ENCODE measurements at places on chromosomes 5 and 9. TPM values are rescaled to one million over a fixed set of nuclear protein-coding genes. Genes with fewer than 3 reads are reported as not detected.
A peak's percentile ranks its signal among the peaks of the same experiment; 100 is the strongest.

- no peaks in the 10 kb centered on the region for H3K4me1 ChIP-seq
- H3K4me3 ChIP-seq, result no peak overlapping the region
- no peak overlapping the region for H3K27ac ChIP-seq
- DNase-seq, result no peak
- H3K36me3 ChIP-seq, result no peaks in the 10 kb centered on the region
Observed at GRCh38 chr5:1943481-1943880, 60.8 kb upstream of the IRX4 start.

GRCh38 chr5:147188200-147189108, 46.4 kb upstream of the STK32A start:
- no peaks in the 10 kb centered on the region for H3K27me3 ChIP-seq
- no peak overlapping the region for H3K4me3 ChIP-seq
- H3K36me3 ChIP-seq, result no peaks in the 10 kb centered on the region
- H3K4me1 ChIP-seq, result no peaks in the 10 kb centered on the region

DNA sequence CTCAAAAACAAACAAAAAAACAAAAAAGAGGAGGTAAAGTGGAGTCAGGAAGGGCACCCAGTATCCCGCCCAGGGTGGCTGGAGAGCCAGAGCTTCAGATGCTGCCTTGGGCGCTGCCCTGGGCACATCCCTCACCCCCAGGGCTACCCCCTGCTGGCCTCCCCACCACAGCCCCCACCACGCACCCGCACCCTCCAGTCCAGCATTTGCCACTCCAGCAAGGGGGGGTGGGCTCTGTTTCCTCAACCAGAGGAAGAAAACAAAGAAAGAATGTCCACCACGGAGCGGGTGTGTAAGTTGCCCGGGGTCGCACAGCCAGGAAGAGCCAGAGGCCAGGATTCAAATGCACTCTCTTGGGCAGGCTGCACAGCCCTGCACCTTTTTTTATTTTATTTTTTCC, 86.1 kb downstream of the NTNG2 start:
- H3K27me3 ChIP-seq, result no peaks in the 10 kb centered on the region
- peaks cover 5% of the 10 kb centered on the region for H3K4me1 ChIP-seq
- no peak overlapping the region for H3K4me3 ChIP-seq
- no peak for DNase-seq

DNA sequence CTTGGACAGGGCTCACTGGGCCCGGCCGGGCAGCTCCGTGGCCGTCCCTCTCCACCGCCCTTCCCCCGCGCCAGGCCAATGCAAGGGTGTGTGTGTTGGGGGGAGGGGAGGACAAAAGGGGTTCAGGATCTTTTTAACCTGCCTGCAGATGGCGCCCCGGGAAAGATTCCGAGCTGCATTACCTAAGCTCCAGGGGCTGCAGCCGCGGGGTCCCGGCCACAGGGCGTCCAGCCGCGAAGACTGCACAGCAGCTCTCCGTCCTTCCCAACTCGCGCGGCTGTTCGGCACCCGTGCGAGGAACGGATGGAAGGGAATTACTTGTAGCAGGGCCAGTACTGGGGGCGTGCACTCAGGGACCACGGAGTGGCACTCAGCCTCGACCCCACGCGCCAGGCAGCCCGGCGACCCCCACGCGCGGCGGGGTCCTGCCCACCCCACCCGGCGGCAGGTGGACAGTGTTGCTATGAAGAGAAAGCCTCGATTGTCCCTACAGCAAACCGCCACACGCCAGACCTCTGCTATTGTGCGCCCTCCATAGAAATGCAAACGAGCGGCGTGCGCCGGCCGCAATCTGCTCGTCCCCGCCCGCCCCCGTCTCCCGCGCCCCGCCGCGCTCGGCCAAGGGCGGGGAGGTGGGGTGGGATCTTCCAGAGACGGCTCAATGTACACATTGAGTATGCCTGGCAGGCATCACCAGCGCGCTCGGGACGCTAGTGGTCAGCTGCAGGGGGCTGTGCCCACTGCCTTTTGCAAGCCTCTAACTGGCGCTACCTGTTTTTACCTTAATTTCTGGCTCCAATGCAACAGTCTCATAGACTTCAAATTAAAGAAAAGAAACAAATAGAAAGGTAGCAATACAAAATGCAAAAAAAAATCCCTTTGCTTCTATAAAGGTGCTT, 796 bp upstream of the GADD45G start:
- peak overlapping the region; percentile 98 for H3K27ac ChIP-seq
- no peaks in the 10 kb centered on the region for H3K27me3 ChIP-seq
- DNase-seq, result peak; percentile 88
- H3K36me3 ChIP-seq, result no peaks in the 10 kb centered on the region
- H3K4me3 ChIP-seq, result peak overlapping the region; percentile 60
- peaks cover 41% of the 10 kb centered on the region for H3K4me1 ChIP-seq

- no peaks in the 10 kb centered on the region for H3K4me1 ChIP-seq
- no peaks in the 10 kb centered on the region for H3K27me3 ChIP-seq
- no peak overlapping the region for H3K27ac ChIP-seq
- H3K36me3 ChIP-seq, result no peaks in the 10 kb centered on the region
- DNase-seq, result no peak
- H3K4me3 ChIP-seq, result no peak overlapping the region
Observed at GRCh38 chr9:7811677-7812076, 12.1 kb upstream of the DMAC1 start.

DNA sequence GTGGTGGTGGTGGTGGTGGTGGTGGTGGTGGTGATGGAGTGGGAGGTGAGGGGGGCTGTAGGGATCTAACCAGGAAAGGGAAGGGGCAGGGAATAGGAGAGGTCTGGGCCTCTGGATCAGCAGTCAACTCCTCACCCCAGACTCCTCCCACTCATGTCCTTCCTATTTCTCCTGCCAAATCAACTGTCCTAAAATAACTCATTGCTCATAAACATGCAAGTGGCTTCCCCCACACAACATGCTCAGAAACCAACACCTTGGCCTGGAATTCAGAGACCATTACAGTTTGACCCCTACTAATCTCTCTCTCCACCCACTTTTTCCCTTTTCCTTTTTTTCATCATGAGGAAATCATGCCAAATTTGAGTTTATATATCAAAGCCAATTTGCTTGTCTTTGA, 8.4 kb upstream of the FSD1L start:
- DNase-seq, result no peak
- no peak overlapping the region for H3K4me3 ChIP-seq
- H3K36me3 ChIP-seq, result no peaks in the 10 kb centered on the region
- no peaks in the 10 kb centered on the region for H3K27me3 ChIP-seq
- no peaks in the 10 kb centered on the region for H3K4me1 ChIP-seq

- DNase-seq, result no peak
- H3K27me3 ChIP-seq, result no peaks in the 10 kb centered on the region
- no peak overlapping the region for H3K27ac ChIP-seq
- H3K4me1 ChIP-seq, result no peaks in the 10 kb centered on the region
- H3K36me3 ChIP-seq, result no peaks in the 10 kb centered on the region
- H3K4me3 ChIP-seq, result no peak overlapping the region
Observed at GRCh38 chr5:94796586-94796985, 178.1 kb downstream of the SLF1 start.

GRCh38 chr5:149172709-149173505, 31.6 kb downstream of the ABLIM3 start:
- H3K27ac ChIP-seq, result peak overlapping the region; percentile 10
- H3K4me3 ChIP-seq, result no peak overlapping the region
- DNase-seq, result no peak
- H3K27me3 ChIP-seq, result no peaks in the 10 kb centered on the region
- no peaks in the 10 kb centered on the region for H3K4me1 ChIP-seq
- no peaks in the 10 kb centered on the region for H3K36me3 ChIP-seq

DNA sequence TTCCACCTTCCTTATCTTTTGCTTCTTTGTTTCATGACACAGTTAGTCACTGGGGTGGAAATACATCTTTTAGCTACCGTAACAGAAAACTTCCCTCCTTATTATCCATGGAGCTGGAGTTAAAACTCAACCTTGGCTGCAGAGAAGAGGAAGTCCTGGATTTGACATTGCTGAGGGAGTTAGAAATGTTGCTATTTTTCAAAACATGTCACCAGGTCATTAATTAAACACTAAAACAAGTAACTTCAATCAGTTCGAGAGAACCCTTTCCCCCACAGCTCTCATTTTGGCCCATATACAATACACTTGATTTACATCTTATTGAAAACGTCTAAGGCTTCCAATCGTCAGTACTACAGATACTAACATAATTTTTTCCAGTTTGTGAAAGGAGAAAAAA, 237.9 kb upstream of the CD180 start:
- DNase-seq, result no peak
- H3K36me3 ChIP-seq, result no peaks in the 10 kb centered on the region
- H3K4me1 ChIP-seq, result no peaks in the 10 kb centered on the region

DNA sequence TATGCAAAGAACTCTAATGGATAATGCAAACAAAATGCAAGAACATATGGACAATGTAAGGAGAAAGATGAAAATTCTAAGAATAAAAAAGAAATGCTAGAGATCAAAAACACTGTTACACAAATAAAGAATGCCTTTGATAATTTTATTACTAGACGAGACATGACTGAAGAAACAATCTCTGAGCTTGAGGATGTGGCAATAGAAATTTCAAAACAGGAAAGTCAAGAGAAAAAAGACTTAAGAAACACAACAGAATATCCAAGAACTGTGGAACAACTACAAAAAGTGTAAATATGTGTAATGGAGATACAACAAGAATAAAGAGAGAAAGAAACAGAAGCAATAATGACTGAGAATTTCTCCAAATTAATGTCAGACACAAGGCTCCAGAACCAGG, 140.5 kb upstream of the ACOT12 start:
- DNase-seq, result no peak
- H3K27ac ChIP-seq, result no peak overlapping the region
- H3K4me1 ChIP-seq, result no peaks in the 10 kb centered on the region
- H3K36me3 ChIP-seq, result no peaks in the 10 kb centered on the region

DNA sequence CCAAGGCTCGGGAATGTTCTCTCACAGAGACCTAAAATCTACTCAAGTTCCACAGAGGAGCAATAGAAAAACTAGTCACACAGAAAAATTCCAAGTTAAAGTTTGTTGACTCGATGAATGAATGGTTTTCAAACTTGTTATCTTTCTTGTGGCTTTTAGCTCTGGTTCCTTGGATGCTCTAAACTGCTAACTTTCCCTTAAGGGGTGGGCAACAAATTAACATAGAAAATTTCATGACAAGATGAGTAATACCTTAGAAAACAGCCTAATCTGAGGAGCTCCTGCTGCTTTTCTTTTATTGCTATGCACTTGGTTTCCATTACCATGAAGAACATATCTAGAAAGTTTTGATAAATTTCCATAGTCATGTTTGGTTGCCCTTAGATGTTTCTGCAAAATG, 100.2 kb upstream of the CCDC112 start:
- no peak for DNase-seq
- no peaks in the 10 kb centered on the region for H3K4me1 ChIP-seq
- H3K27ac ChIP-seq, result no peak overlapping the region
- no peaks in the 10 kb centered on the region for H3K36me3 ChIP-seq
- H3K4me3 ChIP-seq, result no peak overlapping the region

DNA sequence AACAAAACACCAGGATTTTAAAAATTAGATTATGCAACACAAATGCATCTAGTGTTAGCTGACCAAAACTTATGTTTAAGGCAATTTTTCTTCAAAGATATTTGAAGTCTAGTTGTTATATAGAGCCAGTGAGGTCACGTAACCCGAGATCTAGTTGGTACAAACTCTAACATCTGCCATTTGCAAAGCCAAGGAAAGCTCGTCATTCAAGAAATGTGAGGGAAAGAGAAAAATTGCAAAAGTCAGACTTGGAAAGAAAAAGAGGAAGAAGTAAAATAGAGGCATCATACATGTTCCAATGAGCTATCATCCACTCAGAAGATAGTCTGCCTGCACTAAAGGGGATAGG, 293.4 kb upstream of the PUM3 start:
- DNase-seq, result no peak
- H3K4me1 ChIP-seq, result no peaks in the 10 kb centered on the region
- H3K27me3 ChIP-seq, result no peaks in the 10 kb centered on the region
- no peak overlapping the region for H3K4me3 ChIP-seq
- H3K27ac ChIP-seq, result no peak overlapping the region

Gene RANBP3L
- total RNA-seq, result 3.5 TPM

Gene GTF2H2
- total RNA-seq, result 20.5 TPM

Gene TTC23L
- total RNA-seq, result 0.28 TPM

Gene HTR4
- 5.0 TPM for total RNA-seq

Gene NEUROG1
- total RNA-seq, result not detected

Gene C9orf43
- 0.55 TPM for total RNA-seq

Gene QSOX2
- total RNA-seq, result 3.2 TPM
